ENCODE measurements at places on chromosomes 13 and 19. TPM values are rescaled to one million over a fixed set of nuclear protein-coding genes. Genes with fewer than 3 reads are reported as not detected.

ZBTB32 gene
- not detected for total RNA-seq

MIR17HG gene
- total RNA-seq: 0.70 TPM

DNA sequence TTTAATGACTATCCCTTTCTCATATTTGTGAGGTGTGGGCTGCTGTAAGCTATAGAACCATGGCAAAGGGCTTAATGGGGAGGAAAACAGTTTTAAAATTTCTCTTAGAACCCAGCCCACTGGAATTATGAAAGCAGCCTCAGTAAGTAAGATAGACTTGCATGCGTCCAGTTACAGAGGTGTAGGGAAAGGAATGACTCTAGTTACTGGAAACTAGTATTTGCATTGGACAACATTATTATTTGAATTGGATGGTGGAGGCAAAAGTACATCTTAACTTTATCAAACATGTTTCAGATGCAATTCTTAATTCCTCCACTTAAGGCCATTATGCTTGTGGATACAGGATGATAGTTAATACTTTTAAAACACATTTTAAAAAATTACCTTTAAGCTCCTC is 292.9 kb downstream of the SPRY2 start:
- no peak for DNase-seq

IFNL3 gene
- total RNA-seq: not detected

- no peak for DNase-seq
Observed at GRCh38 chr13:97659602-97660001, 225.6 kb downstream of the RAP2A start.

ZNF175 gene
- total RNA-seq: 18.5 TPM

CAMSAP3 gene
- not detected for total RNA-seq

MUC16 gene
- total RNA-seq: not detected

- DNase-seq: peak; percentile 5
Observed at GRCh38 chr19:1672038-1672768, 19.8 kb upstream of the TCF3 start.

- no peak for DNase-seq
Observed at GRCh38 chr13:84366506-84366905, 484.2 kb upstream of the SLITRK1 start.

- DNase-seq: no peak
Observed at GRCh38 chr19:5342573-5343201, 2.1 kb upstream of the PTPRS start.

- DNase-seq: no peak
Observed at GRCh38 chr13:112931028-112931934, 37.7 kb upstream of the MCF2L start.

DNA sequence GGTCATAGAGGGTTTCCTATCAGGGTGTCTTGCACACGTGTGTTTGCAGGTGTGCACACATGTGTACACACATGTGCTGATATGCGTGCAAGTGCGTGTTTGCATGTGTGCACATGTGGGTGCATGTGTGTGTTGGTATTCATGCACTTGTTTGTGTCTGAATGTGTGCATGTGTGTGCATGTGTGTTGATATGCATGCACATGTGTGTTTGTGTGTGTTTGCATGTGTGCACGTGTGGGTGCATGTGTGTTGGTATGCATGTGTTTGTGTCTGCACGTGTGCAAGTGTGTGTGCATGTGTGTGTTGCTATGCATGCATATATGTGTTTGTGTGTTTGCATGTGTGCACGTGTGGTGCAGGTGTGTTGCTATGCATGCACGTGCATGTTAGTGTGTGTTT is 150.5 kb downstream of the SOX1 start:
- DNase-seq: no peak

GRCh38 chr13:26759907-26760831 is at the start of gene GPR12:
Gene GPR12 (minus strand): TSS chr13:26760786. CDS start chr13:26759827, 959 bp downstream.
- DNase-seq: no peak

ATP7B gene
- total RNA-seq: 3.4 TPM

- peak; percentile 61 for DNase-seq
Observed at GRCh38 chr19:43463381-43464133, 1.9 kb downstream of the LYPD3 start.

DNA sequence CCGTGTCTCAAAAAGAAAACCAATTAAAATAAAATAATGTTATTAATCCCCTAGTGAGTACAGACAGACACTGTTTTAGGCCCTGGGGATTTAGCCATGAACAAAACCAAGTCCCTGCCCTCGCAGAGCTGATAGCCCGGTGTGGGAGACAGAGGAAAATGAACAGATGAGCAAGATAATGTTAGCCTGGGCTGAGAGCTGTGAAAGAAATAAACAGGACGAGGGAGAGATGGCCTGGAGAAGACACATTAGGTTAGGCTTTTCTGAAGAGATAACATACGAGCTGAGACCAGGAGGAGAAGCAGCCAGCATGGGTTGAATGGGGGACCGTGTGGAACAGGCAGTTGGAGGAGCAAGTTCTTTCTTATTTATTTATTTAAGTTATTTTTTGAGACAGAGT is 9.0 kb downstream of the RELB start:
- DNase-seq: no peak

DNA sequence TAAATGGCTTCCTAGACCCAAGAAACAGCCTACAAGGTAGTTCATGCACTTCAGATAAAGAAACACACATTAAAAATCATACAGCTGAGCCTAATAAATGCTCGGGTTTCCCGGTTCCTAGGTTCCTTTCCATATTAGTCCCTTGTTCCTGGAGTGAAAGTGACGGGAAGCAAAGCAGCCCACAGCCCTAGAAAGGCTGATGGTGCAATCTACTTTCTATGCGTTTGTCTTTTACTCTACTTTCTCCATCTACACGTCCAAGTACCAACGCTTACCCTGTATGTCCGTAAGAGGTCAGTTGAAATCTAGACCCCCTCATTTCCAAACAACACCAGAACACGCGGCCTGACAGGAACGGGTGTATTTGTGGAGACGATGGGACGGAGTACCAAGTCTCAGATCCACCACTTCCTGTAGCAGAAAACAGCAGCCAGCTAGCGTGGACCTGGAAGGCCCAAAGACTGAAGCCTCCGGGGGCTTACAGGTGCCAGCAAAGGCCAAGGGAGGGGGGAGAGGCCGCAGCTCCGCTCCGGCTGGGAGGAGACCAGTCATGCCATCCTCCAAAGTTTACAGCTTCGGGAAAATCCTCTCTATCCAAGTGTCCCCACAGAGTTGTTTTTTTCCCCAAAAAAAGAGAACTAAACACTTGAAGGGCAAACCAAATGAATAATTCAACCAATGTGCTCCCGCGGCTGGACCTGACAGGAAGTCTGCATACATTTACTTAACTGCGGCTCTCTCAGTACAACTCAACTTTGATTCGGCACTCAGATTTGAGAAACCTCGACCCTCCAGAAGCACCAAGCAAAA is 34.1 kb downstream of the STK24 start:
- DNase-seq: no peak

- no peak for DNase-seq
Observed at GRCh38 chr13:20714161-20714560, 10.7 kb downstream of the IL17D start.

DNA sequence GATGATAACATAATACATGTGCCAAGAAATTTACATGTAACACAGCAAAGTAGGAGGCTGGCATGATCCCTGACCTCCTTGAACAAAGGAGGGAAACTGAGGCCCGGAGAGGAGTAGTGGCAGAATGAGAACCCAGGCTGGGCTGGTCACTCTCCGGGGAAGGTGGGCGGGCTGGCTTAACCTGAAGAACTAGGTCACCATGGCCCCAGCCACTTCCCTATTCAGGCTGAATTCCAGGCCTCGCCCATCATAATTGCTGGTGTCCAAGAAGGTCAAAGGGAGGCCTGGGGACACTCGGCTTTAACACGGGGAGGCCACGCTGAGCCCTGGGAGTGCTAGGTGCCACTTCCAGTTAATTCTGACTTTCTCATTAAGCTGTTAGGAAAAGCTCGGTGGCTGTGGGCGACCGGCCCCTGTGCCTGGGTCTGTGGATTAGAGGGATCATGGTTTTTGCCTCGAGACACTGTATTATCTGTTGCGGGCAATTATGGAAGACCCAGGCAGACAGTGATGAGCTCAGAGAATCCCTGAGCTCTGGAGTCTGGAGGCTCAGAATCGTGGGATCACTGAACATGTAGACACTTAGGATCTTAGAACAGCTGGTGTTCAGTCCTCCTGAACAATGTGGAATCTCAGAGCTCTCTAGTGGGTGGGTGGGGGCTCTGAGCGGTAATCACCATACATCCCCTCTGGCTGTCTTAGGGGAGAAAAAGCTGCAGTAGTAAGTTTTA is 5.0 kb upstream of the TINCR start:
- no peak for DNase-seq

- no peak for DNase-seq
Observed at GRCh38 chr19:18110609-18111232, 13.1 kb downstream of the MAST3 start.

ZC3H13 gene
- 37.0 TPM for total RNA-seq

DNA sequence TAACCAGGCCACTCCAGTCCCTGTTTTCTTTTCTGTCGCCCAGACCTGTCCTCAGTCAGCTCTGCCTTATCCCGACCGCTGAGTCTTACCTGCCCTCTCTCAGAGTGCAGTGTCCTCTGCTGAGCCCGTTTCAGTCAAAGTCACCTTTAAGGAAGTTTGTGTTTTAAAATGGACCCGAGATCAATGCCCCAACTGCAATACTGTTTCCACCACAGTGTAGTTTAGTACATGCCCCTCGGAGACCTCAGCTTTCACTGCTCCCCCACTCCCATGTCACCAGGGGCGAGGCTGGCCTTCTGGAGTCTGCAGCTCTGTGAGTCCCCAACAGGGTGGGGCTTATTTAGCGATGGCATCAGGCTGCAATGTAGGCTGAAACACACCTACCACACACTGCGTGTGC is 248.4 kb upstream of the TSHZ3 start:
- DNase-seq: no peak

NLRP4 gene
- not detected for total RNA-seq

LRG1 gene
- total RNA-seq: not detected

KLK5 gene
- not detected for total RNA-seq

GRCh38 chr19:3365836-3366752 is at the start of gene NFIC:
Gene NFIC (plus strand): TSS chr19:3366583. CDS start chr19:3366637, 54 bp downstream.
- peak; percentile 83 for DNase-seq

GRCh38 chr13:28967029-28967915 is 147.1 kb downstream of the MTUS2 start:
- no peak for DNase-seq

RASAL3 gene
- total RNA-seq: not detected

IFNL1 gene
- total RNA-seq: not detected

GRCh38 chr19:38695317-38695683 is 47.9 kb downstream of the ACTN4 start:
- DNase-seq: no peak

DNA sequence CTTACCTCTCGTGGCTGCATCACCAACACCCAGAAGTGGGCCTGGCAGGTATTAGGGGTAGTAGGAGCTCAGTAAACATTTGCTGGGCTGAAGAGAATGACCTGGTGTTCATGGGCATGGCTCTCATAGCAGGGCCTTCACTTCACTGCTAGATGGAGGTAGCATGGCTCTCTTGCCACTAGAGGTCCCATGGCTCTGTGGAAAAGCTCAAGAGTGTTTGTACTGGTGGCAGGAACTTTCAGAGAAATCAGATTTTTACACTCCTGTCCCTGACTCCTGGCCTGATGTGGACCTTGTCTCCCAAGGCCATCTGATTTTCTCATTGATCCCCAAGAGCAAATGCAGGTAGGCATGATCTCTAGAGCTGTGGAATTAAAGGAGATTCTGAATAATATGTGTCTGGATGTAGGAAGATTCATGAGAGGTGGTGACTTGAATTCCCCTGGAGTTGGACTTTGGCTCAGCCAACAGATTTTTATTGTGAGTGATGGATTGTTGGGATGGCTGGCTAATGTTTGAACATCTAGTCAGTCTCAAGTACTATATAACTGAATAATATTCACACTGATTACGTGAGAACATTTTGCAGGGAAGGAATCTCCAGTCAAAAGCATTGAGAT is 5.7 kb downstream of the ZNF574 start:
- DNase-seq: peak; percentile 61

ZNF814 gene
- total RNA-seq: 1.2 TPM

KLK10 gene
- not detected for total RNA-seq

DNA sequence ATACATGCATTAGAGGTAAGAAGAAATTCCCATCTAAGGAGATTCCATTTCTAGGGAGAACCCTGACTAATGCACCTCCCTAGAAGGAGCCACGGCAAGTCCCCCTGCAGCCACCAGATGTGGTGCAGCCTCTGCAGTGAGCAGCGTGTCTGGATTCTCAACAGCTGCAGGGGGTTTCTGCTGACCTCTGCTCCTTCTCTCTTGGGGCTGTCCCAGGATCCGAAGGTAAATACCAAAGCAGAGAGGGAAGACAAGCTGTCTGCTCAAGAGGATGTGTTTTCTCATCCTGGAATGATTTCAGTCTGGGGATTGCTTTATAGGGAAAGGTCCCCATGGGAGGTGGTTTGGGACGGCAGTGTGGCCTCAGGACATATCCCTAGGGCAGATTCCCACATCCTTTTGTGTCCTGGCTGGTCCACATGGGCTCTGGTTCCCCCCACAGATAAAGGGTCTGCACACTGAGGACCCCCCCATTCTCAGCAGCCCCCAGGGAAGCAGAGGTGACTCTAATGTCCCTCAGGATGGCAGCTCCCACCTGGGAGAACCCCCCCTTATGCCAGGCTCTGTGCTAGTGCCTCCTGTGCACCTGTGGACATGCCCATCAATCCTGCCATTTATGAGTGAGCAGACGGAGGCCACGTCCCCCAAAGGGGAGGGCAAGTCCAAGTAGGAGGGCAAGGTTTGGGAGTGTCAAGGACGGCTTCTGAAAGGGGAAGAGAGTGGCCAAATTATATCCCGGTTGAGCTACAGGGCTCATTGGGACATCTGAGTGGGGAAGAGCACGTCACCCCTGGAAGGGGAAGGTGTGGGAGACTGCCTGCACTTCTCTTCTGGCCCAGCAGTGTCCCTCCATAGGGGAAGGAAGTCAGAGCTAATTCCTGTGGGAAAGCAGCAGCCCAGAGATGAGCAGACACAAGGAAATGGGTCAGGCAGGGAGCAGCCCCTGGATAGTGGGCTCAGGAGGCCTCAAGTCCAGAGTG is 10.2 kb upstream of the OR10H5 start:
- no peak for DNase-seq

CNMD gene
- total RNA-seq: not detected

- DNase-seq: peak; percentile 24
Observed at GRCh38 chr13:51435002-51435578, 17.7 kb downstream of the INTS6 start.

DNA sequence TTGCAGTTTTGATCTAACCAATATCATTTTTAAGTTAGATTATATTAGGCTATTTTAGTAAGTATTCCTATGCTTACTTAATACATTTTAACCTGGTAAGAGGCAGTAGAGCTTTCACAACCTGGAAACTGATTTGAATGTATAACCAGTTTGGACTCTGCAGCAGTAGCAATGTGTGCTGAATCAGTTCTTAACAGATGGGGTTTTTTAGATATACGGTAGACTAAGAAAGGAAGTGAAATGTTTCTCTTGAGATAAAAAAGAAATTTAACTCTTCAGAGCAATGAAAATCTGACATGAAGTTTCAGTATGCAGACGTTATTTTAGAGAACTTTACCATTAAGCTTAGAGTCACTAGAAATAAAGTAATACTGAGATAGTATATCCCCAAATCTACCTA is 2.7 kb downstream of the NBEA start:
- no peak for DNase-seq
